ENCODE measurements at places on chromosomes 16 and 17.

- DNase-seq = no peak
These were observed 26.6 kb downstream of the TPSD1 start for GRCh38 chr16:1282324-1282973.

GRCh38 chr16:68779891-68780290 lies 42.8 kb downstream of the CDH1 start:
- DNase-seq = no peak

DNA sequence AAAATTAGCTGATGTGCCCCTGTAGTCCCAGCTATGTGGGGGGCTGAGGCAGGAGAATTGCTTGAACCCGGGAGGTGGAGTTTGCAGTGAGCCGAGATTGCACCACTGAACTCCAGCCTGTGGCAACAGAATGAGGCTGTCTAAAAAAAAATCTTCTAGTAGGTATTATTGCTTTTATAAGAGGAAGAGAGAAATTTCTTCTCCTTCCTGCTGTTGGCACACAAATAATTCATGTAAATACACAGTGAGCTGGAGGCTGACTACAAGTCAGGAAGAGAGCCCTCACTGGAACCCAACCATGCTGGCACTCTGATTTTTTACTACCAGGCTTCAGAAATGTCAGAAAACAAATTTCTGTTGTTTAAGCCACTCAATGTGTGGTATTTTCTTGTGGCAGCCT lies 6.7 kb downstream of the PRDM7 start:
- no peak for DNase-seq

- no peak for DNase-seq
These were observed 431.8 kb downstream of the PMP22 start for GRCh38 chr17:14833201-14833785.

DNA sequence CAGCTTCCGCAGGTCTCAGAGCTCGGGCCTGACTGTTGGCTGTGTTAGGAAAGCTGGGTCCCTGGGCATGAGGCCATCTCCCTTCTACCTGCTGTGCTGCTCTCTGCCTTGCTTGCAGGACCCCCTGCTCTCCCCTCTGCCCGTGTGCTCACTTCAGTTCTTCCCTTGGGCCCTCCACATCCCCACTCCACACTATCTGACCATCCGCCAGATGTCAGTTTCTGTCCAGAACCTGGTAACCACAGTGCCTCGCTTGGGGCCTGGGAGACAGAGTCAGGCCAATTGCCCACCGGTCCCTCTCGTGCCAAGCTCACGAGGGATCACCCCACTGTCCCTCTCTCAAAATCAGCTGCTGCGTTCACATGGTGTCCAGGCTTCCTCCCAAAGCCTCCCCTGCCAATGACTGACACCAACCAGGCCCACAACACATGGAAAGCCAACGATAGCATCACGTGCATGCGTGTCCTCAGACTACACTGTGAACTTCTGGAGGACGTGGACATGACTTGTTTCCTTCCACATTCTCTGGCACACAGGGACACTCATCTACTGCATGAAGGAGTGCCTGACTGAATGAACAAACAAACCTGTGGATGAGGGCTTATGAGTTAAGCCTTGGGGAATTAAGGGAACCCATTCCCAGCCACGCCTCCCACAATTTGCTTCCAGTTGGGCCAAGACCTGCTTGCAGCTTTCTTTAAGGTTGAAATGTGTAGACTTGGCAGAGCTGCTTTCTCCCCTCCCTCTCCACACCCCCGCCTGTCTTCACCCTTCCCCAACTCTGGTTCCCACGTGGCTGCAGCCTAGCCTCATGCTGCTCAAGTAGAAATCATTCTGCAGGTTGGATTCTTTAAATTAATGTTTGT lies 72.5 kb upstream of the ZNF423 start:
- no peak for DNase-seq

GRCh38 chr17:39966771-39967170 lies 4.0 kb downstream of the GSDMA start:
- no peak for DNase-seq

- DNase-seq = no peak
These were observed 38.2 kb downstream of the GRB2 start for GRCh38 chr17:75367312-75367711.

GRCh38 chr17:31289790-31290189 lies 7.2 kb downstream of the OMG start:
- no peak for DNase-seq

DNA sequence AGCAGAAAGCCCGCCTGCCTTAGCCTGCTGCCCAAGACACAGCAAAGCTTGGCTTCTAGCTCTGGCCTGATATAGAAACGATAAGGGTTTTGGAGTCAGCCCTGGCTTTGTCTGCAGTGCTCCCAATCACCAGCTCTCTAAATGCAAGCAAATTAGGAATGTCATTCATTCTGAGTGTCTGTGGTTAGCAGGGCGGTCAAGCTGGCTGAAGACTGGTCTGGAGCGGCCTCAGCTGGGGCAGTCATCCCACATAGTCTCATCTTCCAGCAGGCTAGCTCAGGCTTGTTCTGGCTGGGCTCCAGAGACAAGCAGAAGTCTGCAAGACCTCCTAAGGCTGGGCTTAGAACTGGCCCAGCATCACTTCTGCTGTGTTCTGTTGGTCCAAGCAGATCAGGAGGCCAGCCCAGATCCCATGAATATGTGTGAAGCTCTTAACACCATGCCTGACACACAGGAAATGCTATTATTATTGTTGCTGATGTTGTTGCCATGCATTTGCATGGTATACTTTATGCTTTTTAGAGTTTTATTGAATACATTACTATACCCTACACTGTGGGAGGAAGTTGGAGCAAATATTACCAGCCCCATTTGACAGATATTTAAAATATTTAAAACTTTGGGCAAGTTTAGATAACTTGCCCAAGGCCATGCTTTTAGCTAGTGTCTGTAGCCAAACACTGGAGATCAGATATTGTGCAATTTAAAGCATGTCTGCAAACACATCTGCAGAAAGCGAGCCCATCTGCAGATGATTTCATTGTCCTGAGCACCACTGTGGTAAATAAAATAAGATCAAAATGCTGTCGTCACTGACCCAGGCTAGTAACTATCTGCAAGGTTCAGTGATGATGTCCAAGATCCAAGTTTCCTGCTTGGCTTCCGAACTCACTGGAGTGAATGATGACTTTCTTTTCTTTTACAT lies 24.8 kb downstream of the TMC7 start:
- peak; percentile 11 for DNase-seq

DNA sequence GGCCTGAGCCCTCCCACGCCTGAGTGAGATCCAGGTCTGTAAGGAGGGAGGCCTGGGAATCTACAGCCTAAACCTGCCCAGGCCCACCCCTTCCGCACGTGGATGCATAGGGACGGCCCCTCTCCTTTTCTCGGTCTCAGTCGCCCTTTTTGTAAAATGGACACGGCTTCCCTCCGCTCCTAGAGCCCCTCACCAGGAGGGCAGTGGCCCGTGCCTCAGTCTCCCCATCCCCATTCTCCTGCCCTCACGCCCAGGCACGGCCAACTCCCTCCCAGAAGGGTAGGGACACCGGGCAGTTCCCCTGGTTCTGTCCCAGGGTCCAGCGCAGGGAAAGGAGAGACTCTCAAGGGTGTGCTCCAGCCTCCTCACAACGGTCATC lies 48.1 kb downstream of the WNT3 start:
- DNase-seq = no peak
